ENCODE measurements at places on chromosomes 13 and 19.

DNA sequence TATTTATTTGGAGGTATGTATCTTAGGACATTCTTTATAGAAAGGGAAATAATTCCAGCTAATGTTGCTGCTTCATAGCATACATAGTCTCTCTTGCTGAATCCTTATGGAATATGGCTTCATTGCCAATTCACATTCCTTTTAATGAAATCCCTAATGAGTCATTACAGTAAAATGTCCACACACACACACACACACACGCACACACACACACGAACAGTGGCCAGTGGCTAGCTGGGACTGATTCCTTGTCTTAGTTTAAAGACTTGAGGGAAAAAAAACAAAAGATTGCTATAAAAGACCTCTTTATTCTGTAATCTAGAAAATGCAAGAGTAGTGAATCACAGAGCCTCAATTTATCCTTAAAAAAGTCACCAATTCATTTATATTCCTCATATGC lies 301.6 kb downstream of the SLITRK6 start:
- DNase-seq, result no peak

DNA sequence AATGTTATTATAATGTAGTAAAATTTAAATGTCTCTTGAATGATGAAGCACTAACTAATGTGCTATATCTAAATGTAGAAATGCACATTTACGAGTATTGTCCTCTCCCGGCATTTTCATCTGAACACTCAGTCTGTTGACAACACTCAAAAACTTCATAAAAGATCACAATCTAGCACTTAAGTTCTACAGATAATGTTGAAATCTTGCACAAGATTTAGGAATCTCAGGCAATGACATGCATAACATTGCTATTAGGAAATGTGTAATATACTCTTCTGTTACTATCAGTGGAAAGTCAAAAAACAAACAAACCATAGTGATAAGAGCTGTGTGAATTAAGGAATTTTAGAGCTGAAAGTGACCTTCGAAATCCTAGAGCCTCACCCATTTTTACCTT lies 37.5 kb upstream of the XPO4 start:
- DNase-seq, result no peak

DNA sequence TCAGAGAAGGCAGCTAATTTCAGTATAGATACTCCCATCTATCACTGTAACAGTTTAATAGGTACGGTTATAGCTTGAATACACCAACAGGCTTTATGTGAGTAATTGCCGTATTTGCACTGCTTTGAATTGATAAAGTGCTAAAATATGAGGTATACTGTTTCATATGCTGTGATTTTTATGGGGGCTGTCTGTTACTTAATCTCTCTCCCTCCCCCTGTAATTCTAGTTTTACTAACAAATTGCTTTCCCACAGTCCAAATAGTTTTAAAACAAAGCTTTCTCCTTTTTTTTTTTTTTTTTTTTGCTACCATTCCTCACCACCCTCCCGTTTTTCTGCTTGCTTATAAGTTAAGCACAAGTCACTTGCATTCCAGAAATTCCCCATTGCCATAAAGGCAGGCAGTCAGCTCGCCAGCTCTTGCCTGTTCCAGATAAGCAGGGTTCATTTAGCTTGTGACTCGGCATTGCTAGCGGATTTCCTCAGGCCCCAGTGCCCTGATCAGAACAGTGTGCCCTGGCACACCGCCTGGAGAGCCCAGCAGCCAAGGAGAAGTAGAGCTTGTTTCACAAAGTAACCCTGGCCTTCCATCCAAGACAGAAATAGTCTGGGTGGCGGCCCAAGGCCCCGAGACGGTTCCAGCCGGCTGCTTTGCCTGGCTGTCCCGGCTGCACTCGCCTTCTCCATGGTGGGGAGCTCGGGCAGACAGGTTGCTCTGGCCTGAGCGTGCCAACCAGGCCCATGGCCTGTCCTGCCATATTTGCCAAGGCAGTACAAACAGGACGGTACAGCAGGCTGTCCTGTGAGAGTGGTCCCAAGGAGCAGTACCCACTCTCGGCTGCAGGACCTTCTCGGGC lies 43.5 kb upstream of the NPAS1 start:
- DNase-seq, result no peak

GRCh38 chr19:15680478-15681322 lies 7.8 kb downstream of the CYP4F12 start:
- no peak for DNase-seq

DNA sequence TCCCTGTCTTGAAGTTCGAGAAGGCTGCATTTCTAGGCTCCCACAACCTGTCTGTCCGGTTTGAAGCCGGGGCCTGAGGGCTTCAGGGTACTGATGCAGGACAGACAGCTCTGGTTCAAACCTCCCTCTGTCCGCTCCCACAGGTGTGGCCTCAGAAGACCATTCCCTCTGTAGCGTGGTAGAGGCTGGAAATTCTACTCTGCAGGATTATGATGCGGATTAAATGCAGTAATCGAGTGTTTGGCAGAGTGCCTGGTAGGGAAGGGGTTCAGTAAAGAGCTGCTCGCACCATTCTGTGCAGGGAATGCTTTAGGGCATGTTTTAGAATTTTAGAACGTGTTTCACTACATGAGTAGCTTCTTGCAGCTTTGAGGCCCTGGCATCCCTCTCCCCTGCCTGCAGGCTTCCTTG lies 30.5 kb downstream of the PPP1R37 start:
- no peak for DNase-seq

DNA sequence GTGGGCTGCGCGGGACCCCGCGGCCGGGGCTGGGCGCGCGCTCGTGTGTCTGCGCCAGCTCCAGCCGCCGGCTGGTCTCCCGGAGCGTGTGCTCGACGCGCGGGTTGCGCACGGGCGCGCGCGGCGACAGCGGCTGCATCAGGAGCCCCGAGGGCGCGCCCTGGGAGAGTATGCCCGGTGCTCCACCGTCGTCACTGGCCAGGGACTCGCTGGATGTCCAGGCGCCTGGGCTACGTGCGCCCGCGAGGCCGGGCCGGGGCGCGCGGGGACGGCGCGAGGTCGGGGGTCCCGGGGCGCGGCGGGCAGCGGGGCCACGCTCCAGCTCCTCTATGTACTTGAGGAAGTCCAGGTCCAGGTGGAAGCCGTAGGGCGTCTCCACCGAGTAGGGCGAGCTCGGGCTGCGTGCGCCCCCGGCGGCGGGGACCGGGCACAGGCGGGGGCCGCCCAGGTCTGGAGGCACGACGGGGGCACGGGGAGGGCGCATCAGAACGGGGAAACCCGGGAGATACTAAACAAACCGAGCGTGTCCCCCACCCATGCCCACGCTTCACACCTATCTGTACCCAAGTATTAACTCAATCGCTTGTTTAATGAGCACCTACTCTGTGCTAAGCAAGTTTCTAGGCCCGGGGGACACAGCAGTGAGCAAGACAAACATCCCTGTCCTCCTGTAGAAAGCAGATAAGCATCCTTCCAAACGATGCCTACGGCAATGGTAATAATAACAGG lies 7.6 kb downstream of the KANK3 start:
- no peak for DNase-seq

DNA sequence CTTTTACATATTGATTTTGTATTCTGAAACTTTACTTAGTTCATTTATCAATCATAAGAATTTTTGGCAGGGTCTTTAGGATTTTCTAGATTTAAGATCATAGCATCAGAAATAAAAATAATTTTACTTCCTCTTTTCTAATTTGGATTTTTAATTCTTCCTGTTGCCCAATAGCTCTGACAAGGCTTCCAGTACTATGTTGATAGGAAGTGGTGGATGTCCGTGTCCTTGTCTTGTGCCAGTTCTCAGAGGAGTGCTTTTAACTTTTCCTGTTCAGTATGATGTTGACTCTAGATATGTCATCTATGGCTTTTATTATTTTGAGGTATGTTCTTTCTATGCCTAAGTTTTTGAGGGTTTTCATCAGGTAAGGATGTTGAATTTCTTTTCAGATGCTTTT lies 7.7 kb upstream of the KIR2DL4 start:
- DNase-seq, result no peak

DNA sequence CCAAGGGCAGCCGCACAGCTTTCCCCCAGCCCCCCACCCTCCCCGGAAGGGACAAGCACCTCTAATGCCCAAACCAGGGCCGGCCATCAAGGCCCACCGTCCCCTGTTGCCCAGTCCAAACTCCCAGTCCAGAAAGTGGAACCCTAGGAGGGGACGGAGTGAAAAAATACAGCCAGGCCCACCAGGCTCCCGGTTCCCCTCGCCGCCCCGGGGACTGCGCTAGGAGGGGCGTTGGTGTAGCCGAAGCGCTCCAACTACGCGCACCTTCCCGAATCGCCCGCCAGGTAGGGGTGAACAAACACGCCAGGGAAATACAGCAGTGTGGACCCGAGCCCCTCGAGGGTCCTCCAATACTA lies 1.3 kb downstream of the KLF16 start:
- no peak for DNase-seq

- DNase-seq, result no peak
Observed at GRCh38 chr19:2542341-2543069, 66.6 kb downstream of the GADD45B start.

- peak; percentile 67 for DNase-seq
Observed at GRCh38 chr19:8517551-8518442, 3.8 kb upstream of the ZNF414 start.

- no peak for DNase-seq
Observed at GRCh38 chr13:111341886-111342285, 21.4 kb downstream of the TEX29 start.

DNA sequence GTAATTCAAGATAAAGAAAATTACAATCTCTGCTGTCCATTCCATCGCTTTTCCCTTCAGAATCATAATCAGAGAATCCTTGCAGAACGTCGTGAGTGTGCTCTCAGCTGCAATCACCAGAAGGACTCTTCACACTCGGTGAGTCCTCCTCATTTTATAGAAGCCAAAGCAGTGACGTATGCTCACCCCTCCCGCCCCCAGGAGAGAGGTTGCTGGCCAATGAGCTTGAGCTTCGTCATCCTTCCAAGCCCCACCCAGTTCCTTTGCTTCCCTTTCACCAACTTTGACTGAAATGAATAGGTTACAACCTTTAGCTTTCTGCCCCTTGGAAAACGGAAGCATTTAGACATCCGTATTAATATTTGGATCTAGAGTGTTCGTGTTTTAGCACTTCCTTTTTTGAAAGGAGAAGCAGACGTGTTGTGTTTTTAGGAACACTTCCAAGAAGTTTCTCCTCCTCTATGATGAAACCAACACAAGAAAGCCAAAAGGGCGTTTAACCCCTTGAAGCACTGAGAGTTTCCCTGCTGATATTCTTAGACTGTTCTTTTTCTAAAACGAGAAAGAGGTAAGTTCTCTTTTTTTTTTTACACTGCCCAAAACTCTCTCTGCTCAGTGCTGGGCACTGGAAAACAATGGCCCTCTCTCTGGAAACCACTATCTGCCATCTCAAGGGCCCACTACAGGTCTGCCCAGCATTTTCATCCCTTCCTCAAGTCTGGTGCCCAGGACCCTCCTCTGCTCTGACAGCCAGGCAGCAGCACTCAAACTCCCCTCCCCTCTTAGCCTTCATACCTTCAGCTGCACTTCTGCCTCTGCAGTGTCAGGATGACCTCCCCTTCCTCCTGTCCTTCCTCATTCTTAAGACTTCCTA lies 44.3 kb upstream of the CEACAM21 start:
- DNase-seq, result peak; percentile 92

DNA sequence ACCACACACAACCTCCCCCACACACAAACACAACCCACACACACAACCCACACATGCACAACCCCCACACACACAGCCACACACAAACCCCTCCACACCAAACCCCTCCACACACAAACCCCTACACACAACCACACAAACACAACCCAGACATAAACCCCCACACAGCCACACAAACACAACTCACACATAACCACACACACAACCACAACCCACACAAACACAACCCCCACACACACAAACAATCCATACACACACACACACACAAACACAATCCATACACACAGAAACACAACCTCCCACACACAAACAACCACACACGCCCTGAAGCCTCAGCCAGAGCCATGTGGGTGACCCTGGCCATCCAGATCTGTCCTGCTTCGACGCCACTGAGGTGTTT lies 30.0 kb upstream of the ISYNA1 start:
- no peak for DNase-seq

DNA sequence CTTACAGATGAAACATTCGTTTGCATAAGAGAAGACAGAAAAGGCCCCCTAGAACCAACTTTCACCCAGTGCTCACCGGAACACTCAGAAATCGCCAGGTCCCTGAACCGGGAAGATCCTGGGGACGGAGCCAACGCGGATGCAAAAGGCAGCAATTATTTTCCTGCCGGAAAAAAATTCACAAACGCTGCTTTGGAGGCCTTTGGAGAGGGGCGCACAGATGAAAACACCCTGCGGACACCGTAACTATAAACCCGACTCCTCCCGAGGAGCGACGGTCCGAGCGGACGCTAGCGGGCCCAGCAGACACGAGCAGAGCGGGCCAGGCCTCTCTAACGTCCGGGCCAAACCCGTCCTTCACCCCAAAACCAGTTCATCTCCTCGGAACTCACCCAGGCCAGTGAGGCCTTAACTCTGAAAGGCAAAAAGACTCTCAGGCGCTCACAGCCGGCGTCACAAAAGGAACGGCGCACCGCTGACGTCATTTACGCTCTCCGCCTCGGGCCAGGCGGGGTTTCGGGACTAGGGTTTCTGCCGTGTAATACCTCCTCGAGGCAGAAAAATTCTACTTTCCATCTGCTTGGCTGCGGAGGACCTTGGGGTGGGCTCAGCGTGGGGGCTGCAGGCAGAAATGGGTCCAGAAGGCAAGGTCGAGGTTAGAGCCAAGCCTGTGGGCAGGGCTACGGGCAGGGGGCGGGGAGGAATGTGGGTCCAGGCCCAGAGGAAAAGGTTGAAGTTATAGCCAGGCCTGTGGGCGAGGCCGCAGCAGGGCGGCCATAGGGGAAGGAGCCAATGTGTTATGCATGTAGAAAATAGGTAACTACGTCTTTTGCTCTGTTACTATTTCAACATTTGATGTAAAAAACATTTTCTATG lies at the start of gene ZNF426:
Gene ZNF426 (minus strand): TSS at position 463 of the 876 bp plus-strand sequence. CDS start 2,413 bp downstream, outside the sequence.
- DNase-seq, result peak; percentile 87

- DNase-seq, result no peak
Observed at GRCh38 chr19:51480590-51480989, 2.3 kb downstream of the CEACAM18 start.

DNA sequence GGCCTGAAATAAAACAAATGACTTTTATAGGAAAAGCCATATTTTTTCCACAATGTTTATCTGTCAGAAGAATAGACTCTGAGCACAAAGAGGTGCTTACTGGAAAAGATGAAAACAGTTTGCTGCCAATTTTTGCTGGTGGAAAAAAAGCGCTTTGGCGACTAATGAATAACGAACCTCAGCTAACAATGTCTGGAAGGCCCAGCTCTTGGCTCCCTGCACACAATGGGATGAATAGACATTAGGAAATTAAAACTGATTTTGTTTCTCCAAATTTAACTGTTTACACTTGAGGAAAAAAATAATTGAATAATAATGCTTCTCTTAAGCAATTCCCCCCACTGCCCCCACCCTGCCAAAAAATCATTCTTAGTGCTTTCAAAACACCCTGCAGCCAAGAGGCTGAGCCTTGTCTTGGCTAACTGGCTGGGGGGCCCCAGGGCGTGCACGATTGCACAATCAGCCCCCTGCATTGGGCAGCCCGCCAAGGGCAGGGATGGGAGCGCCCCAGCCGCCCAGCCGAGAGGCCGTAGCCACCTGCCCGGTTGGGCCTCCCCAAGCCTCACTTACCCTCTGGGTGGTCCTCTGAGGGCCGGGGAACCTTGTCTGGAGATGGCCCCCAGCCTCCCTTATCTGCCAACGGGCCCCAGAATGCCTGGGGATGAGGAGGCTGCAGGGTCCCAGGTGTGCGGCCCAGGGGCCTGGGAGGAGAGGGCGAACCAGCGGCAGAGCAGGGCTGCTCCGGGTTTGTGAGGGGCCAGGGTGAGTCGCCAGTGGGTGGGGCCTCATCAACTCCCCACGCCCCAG lies 16.8 kb downstream of the CEBPG start:
- DNase-seq, result no peak

GRCh38 chr19:1474765-1475351 lies 4.2 kb downstream of the C19orf25 start:
- DNase-seq, result no peak

- no peak for DNase-seq
Observed at GRCh38 chr13:25468325-25469168, 96.8 kb downstream of the ATP8A2 start.

Measured in CD4-positive, alpha-beta T cell treated with Interleukin-1 beta for 1 hour (primary cell).